ENCODE measurements at places on chromosomes 3 and 15.
A peak's percentile ranks its signal among the peaks of the same experiment; 100 is the strongest.

DNA sequence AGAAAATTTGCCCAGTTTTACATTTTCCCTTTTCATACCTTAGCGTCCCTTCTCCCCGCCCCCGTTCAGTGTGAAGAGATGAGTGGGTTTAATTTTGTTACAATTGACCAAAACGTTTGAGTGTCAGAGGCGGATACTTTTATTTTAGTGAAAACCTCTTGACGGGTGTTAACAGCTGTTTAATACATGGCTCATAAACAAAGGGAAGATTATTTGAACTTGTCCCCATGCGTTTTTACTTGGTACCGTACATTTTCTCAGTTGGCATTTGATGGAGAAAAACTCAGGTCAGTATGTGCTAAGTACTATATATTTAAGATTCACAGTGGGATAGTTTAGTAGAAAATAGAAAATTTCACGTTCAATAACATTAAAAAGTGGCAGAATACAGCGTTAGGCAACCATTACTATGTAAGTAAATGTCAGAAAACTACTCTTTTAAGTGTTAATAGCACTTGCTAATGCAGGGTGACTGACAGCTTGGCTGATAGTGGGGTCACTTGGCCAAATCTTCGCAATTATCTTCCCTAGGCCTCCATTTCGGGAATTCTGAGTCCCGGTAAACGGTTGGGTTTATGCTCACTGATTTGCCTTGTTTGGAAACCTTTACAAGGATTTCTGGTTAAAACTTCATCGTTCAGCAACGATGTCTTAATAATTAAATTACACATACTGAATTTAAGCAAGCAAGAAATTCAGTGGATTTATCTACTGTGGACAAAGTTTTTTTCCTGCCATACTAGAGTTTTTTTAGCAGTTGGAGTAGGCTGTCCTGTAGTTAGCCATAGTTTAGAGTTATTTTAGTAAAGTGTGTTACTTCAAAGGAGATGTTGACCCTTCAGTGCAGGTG, 4.8 kb downstream of the CHD2 start:
- DNase-seq = no peak

DNA sequence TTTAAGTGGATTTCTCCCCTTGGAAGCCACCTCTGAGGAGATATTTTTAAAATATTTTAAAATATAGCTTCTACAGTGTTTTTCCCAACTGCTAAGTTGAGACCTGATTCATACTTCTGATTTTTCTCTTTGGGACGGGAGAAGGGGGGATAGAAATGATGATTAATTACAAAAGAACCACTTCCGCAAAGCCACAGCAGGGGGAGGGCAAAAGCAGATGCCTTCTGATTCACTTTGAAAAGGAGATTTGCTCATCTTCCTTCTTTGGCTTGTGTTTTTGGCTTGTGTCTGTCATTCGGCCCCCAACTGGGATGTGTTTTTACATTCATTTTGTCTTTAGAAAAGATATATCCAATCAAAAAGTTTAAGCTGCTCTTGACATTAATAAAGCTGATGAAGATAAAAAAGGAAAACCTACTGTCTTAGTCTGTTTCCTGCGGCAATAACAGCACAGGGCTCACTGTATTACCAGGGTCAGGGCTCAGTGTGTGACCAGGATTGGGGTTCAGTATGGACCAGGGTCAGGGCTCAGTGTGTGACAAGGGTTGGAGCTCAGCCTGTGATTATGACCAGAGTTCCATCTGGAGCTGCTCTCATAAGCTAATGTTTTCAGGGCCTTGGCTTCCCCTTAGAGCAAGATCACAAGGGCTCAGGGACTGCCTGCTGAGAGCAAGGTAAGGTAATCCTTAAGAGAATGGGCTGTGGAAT, 223.2 kb downstream of the MTHFS start:
- DNase-seq = no peak

DNA sequence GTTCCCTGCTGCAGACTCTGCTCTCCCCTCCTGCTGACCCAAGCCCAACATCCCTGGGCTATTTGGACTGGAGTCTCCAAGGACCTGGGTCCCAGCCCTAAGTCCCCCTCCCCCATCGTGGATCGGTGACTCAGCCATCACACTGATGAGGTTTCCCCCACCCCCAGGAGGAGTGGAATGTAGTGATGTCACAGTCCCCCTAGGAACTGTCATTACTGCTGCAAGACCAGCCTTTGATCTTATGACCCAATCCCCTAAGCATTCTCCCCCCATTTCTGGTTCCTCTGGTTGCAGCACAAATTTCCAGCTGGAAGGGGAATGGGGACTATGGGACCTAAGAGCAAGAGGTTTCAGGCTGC, 63.4 kb upstream of the CSPG4 start:
- no peak for DNase-seq

DNA sequence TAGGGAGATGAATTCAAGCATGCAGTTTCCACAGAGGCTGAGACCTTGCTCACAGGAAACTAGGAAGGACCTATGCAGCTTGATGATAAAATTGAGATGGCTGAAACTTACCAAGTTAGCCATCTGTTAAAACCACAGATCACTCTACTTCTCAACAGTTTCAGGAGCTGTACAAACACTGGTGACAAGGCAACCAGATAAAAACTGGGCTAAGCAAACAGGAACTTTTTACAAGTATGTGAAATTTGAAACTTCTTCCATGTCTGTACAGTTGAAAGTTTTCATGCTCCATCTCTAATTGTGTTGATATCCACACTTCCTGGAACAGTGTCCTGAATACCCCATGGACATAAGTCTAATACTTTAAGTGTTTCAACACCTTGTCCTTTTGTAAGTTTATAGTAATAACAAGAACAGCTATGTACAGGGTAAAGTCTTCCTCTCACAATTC, 78.2 kb downstream of the FAIM start:
- DNase-seq = peak; percentile 61

- DNase-seq = no peak
Measured at GRCh38 chr3:71421820-71422566, 161.5 kb downstream of the FOXP1 start.

- no peak for DNase-seq
Measured at GRCh38 chr3:68771681-68772080, 160.7 kb downstream of the TAFA4 start.

GRCh38 chr3:43910750-43911149, 220.0 kb downstream of the ABHD5 start:
- no peak for DNase-seq

DNA sequence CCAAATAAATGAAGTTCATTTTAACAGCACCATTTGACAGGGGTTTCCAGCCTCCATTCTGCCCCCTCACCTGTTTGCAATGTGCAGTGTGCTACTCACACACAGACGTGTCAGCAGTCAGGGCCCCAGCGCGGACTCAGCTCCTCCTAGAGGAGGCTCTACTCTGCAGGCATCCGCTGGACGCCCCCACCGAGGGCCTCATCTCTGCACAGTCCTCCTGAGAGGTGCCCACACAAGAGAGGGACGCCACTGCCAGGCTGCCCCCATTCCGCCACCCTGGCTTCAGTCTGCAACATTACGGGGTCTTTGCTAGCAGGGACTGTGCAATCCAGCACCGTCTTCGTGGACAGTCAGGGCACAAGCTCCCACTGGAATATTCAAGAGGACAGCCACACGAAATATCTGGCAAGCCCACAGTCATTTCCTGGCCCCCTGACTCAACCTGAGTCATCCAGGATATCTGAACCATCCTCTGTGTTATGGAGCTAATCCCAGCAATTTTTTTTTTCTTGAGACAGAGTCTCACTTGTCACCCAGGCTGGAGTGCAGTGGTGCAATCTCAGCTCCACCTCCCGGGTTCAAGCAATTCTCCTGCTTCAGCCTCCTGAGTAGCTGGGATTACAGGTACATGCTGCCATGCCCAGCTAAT, 255.0 kb downstream of the OCA2 start:
- no peak for DNase-seq

DNA sequence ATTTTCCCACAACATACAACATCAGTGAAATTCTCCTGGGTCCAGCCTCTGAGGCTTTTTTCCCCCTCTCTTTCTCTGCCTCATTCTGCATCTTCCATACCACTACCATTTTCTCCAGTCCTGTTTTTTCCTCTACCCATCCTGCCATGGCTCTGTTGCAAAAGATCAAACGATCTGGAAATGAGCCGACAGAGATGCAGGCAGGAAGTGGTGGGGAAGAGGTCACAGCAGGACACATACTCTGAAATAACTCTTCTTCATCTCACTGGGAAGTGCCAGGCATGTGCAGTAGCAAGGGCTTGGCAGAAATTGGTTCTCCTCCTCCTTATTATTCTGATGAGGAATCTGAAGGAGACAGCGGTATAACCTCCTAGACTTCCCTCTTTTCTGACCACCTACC, 114.3 kb downstream of the CORO2B start:
- no peak for DNase-seq

- no peak for DNase-seq
Measured at GRCh38 chr3:129025108-129025507, 24.0 kb downstream of the EFCC1 start.

DNA sequence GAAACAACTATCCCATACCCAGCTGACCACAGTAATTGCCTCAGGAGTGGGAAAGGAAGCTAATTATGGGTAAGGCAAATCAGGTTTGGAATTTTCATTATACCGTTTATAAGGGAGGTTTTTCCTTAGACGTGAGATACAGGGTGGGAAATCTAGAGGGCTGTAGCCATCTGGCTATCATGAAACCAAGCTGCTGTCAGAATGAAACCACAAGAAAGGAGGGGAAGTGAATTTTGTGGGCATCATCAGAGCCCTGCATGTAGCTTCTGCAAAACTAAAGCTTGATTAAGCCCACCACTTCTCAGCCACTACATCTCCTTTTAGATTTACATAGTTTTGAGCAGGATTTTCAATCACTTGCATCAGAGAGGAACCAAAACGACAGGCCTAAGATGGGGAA, 893.5 kb downstream of the TUSC7 start:
- no peak for DNase-seq

DNA sequence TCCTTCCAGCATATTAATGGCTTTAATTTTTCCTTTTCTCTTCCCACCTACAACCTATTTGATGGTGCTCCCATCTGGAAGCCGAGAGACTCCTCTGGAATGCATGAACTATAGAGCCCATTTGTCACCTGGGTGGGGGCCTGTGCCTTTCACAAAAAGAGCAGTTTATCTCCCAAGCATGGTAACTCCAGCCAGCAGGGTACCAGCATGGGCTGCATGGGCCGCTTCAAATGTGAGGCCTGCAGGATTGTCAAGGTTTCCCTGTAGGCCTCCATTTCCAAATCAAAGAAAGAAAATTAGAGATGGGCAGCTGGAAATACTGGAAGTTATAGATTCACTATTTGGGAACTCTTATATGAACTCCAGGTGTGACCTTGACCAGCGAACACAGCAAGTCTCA, 50.7 kb upstream of the SKOR1 start:
- DNase-seq = no peak

GRCh38 chr3:138824114-138824506, 10.6 kb downstream of the PIK3CB start:
- DNase-seq = no peak

GRCh38 chr3:66997560-66998112, 471 bp upstream of the KBTBD8 start:
- DNase-seq = no peak

DNA sequence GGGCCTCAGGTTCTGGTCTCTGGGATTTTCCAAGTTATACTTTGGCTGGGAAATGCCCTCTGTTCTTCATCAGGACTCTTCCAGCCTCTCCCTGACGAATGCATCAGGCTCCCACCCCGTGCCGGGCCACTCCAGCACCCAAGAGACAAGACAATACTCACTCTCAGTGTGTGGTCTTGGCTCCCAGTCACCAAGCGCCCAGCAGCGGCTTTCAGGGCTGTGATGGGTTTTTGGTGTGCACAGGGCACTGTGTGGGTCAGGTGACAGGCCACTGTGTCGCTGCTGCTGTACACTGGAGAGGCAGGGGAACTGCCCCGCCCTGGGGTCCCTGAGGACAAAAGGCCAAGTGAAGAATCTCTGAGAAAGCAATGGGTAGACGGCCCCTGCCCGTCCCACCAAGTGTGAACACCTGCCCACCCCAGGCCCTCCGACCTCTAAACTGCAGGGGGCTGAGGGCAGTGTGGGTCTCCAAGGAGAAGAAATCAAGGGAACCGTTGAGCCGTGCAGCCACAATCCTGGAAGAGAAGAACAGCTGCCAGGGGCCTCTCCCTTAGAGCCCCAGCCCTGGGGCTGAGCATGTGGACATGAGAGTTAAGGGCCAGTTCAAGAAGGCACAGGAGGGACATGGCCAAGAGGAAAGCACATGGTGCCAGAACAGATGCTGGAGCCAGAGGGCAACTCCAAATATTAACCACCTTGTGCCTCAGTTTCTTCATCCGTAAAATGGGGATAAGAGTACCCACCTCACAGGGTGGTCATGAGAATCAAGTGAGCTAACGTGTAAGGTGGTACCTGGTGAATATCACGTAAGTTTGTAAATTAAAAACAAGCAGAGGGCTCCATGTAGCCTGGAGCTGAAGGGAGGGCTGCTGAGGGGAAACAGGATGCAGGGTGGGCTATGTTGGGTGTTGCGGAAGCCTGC, 34.1 kb downstream of the PTPN23 start:
- DNase-seq = no peak

GRCh38 chr3:168570404-168571155, 474.9 kb upstream of the GOLIM4 start:
- DNase-seq = no peak

DNA sequence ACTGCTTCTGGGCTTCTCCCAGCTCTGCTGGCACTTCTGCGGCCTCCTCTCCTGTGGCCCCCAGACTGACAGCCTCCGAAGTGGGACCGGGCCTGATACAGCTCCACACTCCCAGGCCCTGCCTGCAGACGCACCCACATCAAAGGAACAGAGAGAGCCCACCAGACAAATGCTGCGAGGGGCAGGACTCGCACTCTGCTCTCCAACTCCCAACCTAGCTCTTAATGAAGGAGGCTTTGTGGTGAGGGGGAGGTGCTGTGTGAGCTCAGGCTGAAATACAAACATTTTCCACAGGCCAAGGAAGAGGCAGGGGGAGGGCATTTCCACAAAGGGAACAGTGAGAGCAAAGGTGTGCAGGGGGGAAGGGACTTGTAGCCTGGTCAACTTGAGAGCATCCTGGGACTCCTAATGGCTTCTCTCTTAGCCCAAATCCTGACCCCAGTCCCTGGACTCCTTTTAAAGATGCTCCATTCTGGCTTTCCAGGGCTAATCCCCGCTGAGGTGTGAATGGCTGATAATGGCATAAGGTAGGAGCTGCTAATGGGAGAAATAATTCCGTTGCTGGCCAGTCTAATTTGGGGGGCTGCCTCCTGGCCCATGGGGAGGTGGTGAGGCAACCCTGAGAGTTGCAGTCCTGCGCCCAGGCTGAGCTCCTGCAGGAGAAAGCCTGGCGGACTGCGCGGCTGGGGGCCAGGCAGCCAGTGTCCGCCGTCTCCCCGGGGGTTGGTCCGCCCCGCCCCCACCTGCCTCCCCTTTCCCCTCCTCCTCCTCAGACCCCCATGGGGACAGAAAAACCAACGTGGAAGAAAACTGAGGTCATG, 9.6 kb downstream of the LINGO1 start:
- no peak for DNase-seq

All from LNCaP clone FGC (cell line).